ENCODE measurements at places on chromosomes 7 and 10.
A peak's percentile ranks its signal among the peaks of the same experiment; 100 is the strongest.

- no peak for DNase-seq
Measured at GRCh38 chr10:44640429-44640828, 255.5 kb upstream of the CXCL12 start.

GRCh38 chr10:121495719-121496118 lies 102.5 kb downstream of the FGFR2 start:
- DNase-seq = no peak

DNA sequence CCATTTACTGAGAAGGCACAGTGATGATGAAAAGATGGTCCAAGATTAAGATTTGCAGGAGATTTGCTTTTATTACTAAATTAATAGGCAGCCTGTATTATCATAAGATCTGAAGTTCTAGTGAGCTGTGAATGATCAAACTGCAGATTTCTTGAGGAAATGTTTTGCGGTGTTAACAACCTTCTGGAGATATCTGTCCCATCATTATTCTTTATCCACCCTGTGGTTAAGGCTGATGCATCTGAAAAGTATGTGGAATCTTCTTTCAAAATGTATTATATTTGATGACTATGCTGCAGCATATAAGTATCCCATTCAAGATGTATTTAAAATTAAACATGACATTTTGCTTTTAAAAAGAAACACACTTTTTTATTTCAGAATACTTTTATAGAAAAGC lies 150.3 kb downstream of the POLR1F start:
- DNase-seq = peak; percentile 88

DNA sequence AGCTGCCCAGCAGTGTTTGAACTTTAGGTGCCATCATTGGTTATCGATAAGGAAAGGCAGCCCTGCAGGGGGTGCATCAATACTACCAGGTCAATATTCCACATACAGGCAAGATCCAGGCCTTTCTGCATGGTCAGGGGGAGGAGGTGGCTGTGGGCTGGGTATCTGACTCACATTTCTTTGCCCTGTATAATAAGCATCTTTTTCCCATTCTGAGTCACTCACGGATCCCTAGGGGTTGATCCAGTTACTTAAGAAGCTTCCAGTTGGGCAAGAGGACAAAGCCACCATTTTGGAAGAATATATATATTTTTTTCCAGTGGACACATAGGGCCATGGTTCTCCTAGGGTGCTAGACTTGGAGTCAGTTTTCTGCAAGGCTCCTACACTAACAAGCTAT lies 114.2 kb upstream of the HABP2 start:
- no peak for DNase-seq

DNA sequence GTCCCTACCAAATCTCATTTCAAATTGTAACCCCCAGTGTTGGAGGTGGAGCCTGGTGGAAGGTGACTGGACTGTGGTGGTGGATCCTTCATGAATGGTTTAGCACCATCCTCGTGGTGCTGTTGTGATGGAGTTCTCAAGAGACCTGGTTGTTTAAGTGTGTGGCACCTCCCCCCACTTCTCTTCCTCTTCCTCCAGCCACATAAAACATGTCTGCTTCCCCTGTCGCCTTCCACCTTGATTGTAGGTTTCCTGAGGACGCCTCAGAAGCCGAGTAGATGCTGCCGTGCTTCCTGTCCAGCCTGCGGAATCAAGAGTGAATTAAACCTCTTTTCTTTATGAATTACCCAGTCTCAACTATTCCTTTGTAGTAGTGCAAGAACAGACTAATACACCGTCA lies 21.0 kb downstream of the GRB10 start:
- no peak for DNase-seq

DNA sequence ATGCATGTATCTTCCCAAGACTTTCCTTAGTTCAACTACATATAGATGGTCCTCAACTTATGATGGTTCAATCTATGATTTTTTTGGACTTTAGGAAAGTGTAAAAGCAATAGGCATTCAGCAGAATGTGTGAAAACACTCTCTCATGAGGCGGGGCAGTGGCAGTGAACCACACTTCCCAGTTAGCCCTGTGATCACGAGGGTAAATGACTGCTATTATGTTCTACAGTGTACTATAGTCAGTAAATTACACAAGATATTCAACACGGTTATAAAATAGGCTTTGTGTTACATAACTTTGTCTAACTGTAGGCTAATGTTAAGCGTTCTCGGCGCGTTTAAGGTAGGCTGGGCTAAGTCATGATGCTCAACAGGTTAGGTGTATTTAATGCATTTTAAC lies 169.3 kb downstream of the AMPH start:
- DNase-seq = no peak

GRCh38 chr7:134184767-134185166 lies 57.6 kb downstream of the LRGUK start:
- DNase-seq = peak; percentile 25

GRCh38 chr7:155971180-155971770 lies 159.0 kb upstream of the SHH start:
- no peak for DNase-seq

DNA sequence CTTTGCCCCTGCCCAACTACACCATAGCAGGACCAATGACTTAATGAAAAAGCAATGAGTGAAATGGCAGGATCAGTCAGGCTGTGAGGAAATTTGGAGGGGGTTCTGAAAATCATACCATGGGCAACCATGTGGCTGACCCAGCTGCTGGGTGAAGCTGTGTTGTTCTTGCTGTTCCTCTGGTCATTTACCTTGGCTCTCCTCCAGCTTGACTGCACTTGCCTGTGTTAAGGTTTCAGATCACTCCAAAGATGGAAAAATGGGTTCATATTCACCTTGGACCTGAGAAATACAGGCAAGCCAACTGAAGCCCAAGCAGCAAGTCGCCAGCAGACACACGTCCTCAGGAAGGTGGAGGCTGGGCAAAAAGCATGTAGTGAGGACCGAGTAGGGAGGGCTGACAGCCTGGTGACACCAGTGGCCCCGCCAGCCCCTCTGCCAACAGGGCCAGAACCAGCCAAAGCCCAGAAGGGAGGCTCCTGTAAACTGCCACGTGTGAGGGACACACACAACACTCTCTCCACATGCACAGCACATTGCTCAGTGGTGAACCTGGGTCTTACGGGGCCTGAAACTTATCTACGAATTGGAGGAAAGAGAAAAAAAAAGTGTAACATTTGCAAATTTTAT lies 40.1 kb downstream of the PARP12 start:
- no peak for DNase-seq

- no peak for DNase-seq
Measured at GRCh38 chr10:99698504-99699080, 33.3 kb downstream of the COX15 start.

GRCh38 chr10:130027716-130028464 lies 63.8 kb upstream of the EBF3 start:
- DNase-seq = no peak

GRCh38 chr10:51389415-51390321 lies 309.7 kb downstream of the CSTF2T start:
- peak; percentile 96 for DNase-seq

DNA sequence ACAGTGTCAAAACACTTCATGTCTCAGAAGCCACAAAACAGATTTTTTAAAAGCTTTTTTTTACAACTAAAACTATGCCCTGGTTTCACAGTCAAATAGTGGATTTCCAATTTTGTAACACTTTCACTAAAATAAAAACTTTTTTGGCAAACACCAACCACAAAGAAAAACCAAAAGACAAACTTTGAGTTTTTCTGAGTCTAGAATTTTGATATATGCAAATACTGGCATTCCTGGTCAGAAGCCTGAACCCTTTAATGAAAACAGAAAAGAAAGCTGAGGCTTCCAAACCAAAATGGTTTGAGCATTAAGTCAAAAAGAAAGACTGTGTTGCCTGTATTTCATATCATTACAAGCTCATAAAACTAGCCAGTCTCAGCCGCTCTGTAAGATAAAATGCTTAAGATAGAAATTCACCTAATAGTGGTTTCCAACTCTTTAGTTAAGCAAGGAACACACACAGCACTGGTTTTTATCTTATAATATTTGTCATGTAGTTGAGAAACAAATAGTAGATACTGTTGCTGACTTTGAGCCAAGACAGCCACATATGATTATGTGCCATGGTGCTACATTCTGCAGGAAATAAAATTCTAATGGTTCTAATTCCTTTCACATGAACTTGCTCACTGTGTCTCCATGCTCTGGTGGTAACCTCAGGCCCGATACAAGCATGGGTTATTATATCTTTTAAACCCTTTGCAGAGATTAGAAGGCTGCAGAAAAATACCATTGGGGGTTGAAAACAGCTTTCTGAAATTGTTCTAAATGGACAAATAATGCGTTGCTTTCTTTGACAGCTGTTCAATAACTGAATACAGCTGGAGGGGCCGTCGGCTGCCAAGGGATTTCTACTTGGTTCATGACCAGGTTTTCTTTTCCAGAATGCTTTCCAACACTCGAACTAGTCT lies 49.4 kb downstream of the FAM171A1 start:
- no peak for DNase-seq

DNA sequence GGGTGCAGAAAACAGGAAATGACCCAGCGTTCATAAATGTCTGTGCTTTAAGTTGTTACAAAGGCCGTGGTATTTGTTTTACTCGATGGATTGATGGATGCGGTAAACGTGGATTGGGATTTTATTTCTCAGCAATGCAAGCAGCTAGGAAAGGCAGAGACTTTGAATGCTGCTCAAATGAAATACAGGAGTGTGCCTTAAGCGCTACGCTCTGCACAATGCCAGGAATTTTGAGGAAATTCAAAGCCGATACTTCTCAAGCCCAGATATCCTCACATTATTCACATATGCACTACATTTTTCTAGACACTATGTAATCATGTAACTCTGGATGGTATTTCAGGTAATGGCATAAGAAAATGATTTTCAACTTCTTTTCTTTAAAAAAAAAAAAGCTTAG lies 514.3 kb upstream of the ADARB2 start:
- DNase-seq = no peak

DNA sequence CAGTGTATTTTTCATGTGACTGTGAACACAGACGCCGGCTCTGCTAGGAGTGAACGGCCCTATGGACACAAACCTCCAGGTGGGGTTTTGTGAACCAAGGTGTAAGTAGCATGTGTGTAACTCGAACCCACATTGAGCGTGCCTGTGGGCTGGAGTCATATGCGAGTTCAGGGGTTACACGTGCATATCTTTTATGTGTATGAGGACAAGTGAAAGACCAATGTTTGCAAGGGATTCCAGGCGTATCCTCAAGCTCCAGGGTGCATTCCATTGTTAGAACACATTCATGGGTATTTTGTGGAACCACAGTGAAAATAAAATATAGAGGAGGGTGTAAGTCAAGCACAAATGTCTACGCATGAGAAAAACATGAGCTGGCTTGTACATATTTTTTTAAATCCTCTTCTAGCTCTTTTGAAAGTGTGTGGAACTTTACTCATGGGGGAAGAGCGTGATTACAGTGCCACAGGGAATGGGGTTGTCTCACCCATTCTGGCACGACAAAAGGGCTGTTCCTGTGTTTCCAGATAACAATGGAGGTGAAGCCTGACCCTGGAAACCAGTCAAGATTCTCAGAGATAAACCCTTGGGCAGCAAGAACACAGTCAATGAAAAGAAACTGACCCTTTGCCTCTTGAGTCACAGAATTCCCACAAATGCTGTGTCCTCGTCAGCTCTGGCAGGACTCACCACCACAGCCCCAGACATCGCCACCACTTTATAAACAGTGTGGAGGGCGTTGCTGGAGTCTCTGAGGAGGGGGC lies 37.0 kb upstream of the GOT1 start:
- DNase-seq = peak; percentile 42

- no peak for DNase-seq
Measured at GRCh38 chr10:101776161-101776817, 375 bp upstream of the FGF8 start.

DNA sequence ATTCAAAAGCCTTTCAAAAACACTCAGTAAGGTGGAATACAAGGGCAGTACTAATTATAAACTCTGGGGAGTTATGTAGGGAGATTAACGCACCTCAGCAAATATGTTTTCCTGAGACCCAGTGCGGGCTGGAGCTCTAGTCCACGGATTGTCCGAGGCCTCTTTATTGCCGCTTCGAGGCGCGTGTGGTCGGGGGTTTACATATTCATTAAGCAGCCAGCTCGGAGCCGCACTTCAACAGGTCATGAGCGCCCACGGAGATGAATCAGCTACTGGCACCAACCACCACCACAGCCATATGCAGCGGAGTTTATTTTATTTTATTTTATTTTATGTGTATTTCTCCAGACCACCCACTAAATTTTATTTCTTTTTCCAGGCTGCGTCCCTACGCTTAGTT lies 195.9 kb upstream of the ADARB2 start:
- DNase-seq = no peak

DNA sequence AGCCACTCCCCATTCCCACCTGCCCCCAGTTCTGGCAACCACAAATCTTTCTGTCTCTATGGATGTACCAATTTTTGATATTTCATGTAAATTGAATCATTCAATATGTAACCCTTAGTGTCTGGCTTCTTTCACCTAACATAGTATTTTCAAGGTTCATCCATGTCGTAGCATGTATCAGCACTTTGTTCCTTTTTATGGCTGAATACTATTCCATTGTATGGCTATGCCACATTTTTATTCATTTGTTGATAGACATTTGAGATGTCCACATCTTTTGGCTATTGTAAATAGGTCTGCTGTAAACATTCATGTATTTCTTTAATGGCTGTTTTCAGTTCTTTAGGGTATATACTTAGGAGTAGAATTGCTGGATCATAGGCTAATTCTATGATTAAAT lies 270.5 kb downstream of the FGFR2 start:
- no peak for DNase-seq

DNA sequence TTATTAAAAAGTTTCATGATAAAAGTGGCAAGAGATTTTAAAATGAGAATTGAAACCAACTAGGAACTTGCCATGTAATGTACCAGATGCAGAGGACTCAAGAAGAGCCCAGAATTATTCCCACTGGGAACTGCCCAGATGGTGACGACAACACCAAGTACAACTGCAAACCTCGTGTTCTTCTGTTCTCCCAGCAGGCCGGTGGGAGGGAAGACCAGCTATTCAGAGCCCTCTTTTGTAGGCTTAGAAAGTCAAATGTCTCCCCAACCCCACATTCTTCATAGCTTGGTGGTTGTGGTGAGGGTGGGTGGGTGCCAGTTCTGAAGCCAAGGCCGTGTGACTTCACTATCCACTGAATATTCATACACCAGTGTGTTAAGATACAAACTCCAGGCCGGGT lies 54.3 kb upstream of the ITGB1 start:
- DNase-seq = no peak

- DNase-seq = no peak
Measured at GRCh38 chr10:7480742-7481367, 70.0 kb upstream of the SFMBT2 start.
